Stimulated activated CD4-positive, alpha-beta T cell treated with anti-CD3 and anti-CD28 coated beads, Interleukin-1b, Interleukin-23, amount 100 ng/mL, for 1 hour (primary cell): ENCODE measurements at places on chromosomes 16 and 17.

GRCh38 chr17:64217249-64217691, 45.8 kb downstream of the TEX2 start:
- DNase-seq: no peak

DNA sequence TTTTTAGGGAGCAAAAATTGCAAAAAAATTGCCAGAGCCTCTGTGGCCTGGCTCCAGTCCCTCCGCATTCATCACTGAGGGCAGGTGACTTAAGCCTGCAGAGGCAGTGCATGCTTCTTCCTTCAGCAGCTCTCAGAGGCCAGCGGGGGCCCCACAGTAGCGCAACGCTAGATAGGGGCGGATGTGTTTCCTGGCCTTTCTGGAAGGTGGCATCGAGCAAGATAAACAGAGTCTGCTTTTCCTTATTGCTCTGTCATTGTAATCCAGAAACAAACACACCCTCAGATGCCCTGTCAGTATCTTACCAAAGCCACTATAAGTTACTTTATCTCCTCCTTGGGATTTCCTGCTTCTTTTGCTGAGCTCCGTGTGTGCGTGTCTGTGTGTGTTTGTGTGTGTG, 75.5 kb upstream of the IRX6 start:
- no peak for DNase-seq

- DNase-seq: no peak
Measured at GRCh38 chr16:54233615-54234014, 53.0 kb downstream of the IRX3 start.

DNA sequence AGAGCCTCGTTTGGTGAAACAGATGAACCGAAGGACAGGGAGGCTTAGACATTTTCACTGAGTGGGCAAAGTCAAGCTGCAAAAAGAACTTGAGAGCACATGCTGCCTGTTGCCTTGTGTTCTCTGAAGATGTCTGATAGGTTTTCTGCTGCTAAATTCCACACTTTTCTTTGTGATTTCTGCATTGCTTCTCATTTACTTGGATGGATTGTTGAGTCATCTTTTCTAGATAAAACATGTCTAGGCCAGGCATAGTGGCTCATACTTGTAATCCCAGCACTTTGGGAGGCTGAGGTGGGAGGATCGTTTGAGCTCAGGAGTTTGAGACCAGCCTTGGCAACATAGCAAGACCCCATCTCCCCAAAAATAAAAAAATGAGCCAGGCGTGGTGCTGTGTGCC, 80.4 kb upstream of the CLEC18A start:
- no peak for DNase-seq

DNA sequence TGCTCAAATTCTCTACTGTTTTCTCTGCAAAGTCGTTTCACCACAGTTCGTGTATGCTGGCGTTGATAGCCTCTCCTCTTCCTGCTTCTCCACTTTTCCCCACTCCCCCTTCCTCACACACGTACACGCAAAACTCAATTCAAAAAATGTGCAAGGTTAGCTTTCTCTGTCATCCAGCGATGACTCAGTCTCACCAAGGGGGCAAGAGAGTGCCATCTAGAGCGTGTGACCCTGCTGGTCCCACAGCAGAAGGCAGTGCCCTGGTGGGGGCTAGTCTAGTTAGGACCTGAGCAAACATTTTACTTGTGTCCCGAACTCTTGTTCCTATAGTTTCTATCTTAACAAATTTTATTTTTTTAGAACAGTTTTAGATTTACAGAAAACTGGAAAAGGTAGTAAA, 121.2 kb upstream of the CHMP6 start:
- no peak for DNase-seq

DNA sequence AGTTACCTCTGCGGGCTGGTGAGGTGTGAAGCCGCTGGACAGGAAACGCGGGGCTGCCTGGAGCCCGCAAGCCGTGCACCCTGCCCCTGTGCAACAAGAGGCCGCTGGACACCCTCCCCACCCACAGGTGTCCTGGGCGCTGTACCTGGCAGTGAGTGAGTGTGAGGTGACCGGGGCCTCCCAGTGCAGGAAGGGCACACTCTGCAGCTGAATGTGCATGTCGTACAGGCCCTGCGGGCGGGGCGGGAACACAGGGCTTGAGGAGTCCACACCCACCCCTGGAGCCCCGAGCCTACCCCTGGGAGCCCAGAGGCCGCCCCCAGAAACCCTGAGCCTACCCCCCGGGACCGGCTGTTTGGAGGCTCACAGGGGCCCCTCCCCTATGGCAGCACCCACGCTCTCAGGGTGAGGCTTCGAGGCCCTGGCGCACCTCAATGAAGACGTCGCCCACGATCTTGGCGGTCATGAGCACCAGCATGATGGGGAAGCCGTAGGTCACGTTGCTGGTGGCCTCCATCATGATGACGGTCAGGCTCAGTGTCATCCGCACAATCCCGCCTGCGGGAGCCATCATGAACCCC, 4.3 kb upstream of the CCDC154 start:
- no peak for DNase-seq

DNA sequence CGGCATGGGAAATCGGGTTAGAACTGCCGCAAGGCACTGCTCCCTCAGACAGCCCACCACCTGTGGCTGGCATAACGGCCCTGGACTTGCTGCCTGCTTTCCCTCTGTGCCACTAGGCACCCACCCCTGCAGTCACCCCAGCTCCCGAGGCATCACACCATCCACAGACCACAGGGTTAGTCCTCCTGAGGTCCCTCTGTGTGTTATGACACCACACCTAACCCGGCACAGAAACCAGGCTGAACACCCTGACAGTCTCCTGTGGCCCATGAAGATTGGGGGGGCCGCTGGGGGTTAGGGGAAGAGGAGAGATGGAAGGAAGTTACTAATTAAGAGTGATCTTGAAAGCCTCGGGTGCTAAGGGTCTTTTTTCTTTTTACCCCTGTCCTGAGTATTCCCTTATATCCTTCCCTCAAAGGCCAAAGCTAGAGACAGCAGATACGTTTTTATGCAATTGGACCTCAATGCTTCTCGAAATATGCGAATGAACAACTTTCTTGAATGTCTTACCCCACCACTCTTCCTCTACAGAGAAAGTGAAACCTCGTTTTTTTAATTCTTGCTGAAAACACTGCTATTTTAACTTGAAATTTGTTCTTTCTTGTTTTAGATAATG, 7.0 kb downstream of the CYTH1 start:
- no peak for DNase-seq

GRCh38 chr17:13537167-13537731, 64.5 kb downstream of the HS3ST3A1 start:
- DNase-seq: no peak

GRCh38 chr17:75404731-75405364, 630 bp downstream of the GRB2 start:
- no peak for DNase-seq

GRCh38 chr17:38447502-38448085, 19.3 kb downstream of the ARHGAP23 start:
- DNase-seq: no peak

DNA sequence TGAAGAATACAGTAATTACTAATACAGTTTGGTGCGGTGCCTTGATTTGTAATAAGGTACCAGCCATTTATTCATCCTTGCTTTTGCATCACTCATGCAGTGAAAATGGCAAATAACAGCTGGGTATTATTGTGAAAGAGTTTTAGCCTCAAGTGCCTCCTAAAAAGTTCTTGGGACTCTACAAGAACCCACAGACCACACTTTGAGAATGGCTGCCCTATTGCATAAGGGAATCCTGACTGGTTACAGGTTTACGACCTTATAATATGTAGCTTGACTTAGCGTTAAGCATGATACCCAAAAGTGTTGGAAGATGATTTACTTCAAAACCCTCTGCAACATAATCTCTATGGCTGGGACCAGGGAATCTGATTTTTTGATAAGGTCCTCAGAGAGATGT, 4.2 kb downstream of the MYH13 start:
- DNase-seq: no peak

DNA sequence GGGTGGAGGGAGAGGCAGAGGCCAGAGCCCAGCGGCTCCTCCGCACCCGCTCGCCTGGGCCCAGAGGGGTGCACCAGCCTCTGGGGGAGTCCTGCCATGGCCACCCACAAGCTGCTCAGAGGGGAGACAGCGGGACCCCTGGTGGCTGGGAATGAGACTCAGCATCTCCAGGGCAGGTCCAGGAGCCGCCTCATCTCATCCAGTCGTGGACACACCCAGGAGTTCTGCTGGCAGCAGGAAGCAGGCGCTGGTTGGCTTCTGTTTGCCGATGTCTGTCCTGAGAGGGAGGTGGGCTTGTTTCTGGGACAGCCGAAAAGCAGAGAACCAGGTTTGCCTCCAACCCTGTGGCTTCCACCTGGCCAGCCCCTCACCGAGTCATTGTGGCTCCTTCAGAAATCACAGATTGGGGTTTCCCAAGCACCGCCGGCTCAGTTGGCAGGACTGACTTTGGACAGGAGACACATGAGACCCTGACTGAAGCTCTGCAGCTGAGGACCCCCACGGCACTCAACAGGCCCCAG, 49.6 kb upstream of the ENPP7 start:
- no peak for DNase-seq

DNA sequence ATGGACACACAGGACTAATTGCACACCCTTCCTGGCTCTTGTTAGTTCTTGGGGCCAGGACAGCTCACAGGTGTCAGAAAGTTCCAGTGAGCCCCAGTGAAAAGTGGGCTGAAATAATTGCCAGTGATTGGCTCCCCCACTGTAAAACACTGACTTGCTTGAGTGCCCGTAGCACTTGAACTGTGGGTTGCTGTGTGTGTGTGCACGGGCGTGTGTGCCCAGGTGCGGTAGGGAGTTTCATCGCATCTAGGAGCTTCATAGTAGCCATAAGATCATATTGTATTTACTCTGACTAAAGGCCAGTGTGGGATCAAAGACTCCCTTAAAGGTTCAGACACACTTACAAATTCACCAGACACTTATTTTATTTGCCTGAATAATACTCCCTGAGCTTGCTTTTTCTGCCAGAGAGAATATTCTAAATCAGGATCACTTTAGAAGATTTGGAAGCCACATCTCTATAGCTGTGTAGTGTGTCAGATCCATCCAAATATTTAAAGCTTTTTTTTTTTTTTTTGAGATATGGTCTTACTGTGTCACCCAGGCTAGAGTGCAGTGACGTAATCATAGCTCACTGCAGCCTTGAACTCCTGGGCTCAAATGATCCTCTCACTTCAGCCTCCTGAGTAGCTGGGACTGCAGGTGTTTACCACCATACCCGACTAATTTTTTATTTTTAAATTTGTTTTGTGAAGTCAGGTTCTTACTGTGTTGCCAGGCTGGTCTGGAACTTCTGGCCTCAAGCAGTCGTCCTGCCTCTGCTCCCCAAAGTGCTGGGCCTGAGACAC, 11.4 kb downstream of the UNK start:
- DNase-seq: no peak

GRCh38 chr17:43967251-43967875, 13.6 kb upstream of the PYY start:
- no peak for DNase-seq

DNA sequence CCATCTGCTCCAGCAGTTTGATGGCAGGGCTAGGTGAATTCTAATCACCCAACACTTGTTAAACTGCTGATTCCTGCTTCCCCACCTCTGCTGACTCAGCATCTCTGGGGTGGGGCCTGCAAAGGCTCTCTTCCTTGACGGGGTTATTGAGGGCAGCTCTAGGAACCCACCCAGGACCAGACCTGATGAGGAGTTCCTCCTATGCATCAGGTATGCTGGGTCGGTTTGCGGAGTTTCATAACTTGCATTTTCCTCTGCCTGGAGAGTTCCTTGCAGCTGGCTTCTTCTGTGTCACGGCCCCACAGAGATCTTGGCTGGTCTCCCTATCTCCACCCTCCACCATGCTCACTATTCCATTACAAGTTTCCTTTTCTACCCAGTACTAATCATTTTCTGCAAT, 93.4 kb upstream of the CCL2 start:
- DNase-seq: no peak

GRCh38 chr17:69978056-69978646, 96.9 kb upstream of the KCNJ16 start:
- no peak for DNase-seq

DNA sequence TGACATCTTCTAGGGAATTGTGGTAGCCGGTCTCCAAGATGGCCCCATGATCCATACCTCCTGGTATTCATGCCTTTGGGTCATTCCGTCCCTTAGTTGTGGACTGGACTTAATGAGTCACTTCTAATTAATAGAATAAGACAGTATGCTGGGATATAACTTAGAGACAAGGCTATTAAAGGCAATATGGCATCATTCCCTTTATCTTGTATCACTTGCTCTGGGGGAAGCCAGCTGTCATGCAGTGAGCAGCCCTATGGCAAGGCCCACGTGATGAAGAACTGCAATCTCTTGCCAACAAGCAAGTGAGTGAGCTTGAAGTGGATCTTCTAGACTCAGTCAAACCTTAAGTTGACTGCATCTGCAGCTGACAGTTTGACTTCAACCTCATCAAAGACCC, 97.8 kb upstream of the MED13 start:
- no peak for DNase-seq

DNA sequence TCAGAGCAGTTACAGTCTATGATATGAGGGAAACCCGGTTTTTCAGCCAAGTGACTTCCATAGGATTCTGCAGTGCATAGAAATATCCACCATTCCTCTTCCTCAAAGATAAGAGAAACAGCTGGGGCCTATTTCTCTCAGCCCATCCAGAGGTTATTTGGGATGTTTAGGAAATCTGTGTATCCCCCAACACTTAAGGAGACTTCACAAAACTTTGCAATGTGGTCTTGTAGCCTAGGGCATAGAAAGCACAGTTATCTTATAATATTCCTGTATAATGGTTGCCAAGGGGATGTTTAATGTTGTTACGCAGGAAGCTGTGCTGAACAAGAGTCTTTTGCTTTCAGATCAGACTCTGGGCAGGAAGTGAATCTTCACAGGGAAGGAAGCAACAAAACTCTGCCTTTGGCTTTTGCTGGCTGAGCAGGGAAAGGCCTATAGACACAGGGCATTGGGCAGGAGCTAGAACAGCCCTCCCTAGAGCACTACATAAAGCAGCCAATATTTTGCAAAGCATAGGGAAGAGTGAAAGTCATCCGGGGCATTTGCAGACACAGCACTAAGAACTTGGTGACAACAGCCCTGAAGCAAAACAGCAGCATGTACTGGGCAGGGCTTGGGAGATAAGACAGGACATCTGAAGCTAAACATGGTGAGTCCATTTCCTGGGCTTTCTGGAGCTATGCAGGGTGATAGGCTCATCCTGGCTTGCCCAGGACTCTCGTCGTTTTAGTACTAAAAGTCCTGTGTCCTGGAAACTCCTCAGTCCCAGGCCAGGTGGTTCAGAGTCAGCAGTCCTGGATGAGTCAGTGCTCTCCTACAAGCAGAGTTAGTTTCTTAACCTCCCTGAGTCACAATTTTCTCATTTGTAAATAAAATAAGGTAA, 18.7 kb upstream of the BEAN1 start:
- DNase-seq: no peak

- no peak for DNase-seq
Measured at GRCh38 chr17:36481829-36482228, 4.7 kb upstream of the ZNHIT3 start.

- DNase-seq: no peak
Measured at GRCh38 chr17:39114723-39115122, 36.7 kb downstream of the PLXDC1 start.
